NCI-H524 (cell line): ENCODE measurements at places on chromosomes 2 and 18.

GRCh38 chr2:70123051-70123828 lies 36.0 kb downstream of the PCBP1 start:
- DNase-seq, result no peak

GRCh38 chr2:99765731-99766318 lies 276.0 kb upstream of the REV1 start:
- DNase-seq, result no peak

DNA sequence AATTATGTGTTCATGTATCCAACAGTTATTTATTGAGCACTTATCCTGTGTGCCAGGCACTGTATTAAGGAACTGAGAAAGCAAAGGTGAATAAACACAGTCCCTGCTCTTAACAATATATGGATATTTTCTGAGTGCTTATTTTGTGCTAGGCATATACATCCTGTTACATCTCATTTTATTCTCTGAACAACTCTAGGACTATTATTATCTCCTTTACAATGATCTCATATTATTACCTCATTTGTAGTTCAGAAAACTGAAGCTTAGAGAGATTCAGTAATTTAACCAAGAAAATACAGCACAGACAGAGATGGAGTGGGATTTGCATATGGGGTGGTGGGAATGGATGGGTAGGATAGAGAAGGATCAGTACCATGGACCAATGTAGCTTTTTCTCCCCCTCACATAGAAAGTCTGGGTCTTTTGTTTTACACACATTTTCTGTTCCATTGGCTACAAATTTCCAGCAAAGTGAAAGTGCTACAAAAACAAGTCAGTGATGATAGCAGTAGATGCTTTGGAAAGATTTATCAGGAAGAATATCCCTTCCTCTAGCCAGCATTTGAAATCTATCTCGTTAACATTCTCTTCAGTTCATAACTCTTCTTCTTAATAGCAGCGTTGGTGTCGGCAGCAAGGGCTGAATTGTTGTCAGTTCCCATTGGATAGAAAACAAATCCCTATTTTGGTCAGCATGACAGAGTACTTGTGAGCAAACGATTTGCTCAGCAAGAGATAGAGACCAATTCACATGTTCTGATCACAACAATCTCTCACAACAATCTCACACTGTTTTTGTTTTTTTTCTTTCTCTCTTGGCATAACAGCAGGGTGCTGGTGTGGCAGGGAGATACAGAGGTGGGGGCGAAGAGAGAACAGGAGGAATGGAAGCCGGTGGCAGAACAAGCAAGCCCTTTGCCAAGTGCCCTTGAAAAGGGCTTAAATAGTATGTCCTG lies 102.2 kb upstream of the KCTD1 start:
- no peak for DNase-seq

GRCh38 chr2:175152242-175152641 lies 15.8 kb downstream of the ATF2 start:
- no peak for DNase-seq

DNA sequence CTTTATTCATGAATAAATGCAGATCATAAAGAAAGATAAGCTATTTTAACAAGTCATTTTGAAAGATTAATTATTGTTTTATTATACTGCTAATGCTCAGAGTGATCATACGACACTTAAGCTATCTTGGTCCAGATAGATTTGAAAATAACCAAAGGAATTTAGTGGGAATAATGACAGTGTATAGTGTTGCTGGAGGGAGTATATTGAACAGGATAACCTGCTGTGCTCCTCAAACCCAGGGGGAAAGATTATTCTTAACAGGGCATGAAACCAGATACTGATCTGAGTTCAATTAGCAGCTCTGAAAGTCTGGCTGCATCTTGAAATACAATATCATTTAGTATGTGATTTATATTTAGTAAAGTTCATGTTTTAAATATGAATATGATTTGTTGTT lies 216.3 kb upstream of the ITGA4 start:
- no peak for DNase-seq

DNA sequence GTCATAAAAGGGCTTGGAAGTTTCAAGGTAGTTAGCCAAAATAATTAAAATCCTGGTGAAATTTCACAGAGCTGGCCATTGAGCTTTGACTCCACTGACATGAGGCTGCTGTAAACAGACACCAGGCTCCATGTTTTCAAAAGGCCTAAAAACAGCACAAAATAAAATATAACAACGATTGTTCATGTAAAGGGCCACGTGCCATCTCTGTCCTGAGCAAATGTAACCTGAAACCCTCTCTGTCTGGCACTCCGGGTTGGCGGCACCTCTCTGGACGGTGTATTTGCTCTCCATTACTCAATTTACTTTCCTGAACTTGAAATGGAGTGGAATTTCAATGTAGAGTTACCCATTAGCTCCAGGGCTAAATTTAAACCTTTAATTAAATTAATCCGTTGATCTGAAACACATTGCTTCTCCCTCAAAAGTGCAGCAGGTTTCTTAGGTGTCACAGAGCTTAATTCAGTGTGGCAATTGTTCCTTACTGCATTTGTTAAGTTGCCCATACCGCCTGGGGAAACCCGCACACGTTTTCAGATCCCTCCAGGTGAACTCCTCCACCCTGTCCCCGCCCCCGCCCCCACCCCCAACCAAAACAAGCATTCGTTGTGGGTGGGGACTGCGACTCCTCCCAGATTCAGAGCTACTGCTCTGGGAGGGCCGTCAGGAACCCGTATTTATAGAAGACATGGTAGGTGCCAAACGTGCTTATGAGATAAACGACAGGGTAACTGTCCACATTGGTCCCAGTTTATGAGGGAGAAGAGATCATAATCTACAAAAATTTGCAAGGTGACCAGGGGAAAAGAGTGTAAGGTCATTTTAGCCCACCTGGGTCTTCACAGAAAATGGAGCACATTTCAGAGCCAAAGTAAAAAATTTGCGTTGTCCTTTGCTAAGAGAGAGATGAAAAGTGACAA lies 1.2 kb upstream of the CABLES1 start:
- DNase-seq, result peak; percentile 37

- DNase-seq, result no peak
Measured at GRCh38 chr18:21799721-21800120, 59.1 kb downstream of the MIB1 start.

DNA sequence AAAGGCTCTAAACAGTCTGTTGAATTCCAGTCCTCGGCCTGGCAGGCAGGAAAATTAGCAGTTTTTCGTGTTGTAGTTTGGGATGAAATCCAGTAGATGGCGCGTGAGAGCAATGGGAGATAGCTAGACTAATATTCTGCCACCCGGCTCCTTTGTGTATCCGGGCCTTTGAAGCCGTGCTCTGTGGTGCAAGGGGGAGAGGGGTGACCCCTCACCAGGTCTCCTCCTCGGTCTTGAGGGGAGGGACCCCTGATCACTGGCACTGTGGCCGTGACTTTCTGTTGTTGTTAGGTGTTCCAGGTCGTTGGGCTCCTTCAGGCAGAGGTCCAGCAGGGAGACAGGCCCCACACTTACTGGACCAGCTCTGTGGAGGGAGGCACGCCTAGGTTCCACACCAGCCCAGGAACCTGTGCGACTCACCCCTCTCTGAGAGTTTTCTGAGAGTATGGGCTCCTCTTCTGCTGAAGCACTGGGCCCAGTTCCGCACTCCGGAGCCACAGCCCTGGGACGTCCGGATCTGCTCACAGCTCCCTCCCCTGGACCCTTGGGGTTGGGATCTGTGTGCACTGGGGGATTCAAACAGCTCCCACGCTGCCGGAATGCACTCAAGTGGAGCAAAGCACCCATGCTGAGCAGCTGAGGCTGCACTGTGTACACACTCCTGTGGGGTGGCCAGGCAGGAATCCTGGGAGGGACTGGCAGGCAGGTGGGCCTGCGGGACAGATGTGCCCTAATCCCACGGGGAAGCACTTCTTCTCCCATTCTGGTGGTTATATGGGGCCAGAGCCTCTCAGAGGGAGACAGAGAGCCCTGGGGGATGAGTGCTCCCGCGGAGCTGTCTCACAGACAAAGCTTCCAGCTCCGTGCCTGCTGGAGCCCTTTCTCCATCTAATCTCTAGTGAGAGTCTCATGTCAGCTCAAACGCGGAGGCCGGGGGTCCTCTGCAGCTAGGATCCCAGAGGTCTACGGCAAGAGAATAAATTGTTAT lies 8.8 kb downstream of the GKN2 start:
- peak; percentile 87 for DNase-seq

- DNase-seq, result no peak
Measured at GRCh38 chr2:238492840-238493239, 66.1 kb downstream of the ASB1 start.

DNA sequence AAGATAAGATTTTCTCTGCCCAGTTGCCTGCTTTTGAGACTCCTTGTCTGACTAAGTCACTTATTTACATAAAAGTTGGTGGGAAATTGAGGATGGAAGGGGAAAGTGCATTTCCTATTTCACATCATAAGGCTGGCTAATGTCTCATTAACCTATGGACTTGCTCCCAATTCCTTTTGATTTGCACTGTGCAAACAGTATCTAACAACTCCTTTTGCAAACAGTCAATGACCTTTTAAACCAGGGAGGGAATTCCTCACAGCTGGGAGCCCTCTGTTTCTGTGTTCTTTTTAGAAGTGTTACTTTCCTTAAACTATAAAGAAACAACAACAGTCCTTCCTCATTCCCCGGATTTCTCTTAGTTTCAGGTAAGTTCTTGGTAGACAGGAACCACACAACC lies 272.8 kb downstream of the RND3 start:
- no peak for DNase-seq

- no peak for DNase-seq
Measured at GRCh38 chr2:8174641-8175257, 507.1 kb upstream of the ID2 start.

- no peak for DNase-seq
Measured at GRCh38 chr18:63312019-63312409, 7.6 kb downstream of the BCL2 start.

DNA sequence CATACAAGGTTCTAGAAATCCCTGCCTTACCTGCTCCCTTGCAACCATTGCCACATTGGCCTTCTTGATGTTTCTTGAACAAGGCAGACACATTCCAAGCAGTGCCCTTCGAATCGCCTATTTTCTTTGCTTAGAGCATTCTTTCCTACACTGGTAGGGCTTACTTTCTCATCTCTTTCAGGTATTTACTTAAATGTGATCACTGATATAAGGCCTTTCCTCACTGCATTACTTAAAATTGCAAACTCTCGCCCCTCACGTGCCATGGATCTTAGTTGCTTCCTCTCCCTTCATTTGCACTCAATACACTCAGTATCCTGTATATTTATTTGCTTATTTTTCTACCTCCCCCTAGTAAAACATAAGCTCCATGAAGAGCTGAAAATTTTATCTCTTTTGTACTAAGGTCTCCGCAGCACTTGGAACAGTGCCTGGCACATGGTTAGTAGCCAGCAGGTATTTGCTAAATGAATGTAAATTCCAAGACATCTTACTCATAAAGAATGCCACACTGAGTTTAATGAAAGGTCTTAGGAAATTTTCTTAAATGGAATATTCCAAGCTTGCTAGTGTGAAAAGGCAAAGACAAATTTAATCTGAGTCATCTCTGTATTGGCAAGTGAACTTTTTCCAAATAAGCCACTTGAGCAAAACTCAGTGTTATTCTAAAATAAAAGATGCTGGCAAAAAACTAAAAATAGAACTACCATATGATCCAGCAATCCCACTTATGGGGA lies 42.4 kb upstream of the FIGN start:
- DNase-seq, result no peak

DNA sequence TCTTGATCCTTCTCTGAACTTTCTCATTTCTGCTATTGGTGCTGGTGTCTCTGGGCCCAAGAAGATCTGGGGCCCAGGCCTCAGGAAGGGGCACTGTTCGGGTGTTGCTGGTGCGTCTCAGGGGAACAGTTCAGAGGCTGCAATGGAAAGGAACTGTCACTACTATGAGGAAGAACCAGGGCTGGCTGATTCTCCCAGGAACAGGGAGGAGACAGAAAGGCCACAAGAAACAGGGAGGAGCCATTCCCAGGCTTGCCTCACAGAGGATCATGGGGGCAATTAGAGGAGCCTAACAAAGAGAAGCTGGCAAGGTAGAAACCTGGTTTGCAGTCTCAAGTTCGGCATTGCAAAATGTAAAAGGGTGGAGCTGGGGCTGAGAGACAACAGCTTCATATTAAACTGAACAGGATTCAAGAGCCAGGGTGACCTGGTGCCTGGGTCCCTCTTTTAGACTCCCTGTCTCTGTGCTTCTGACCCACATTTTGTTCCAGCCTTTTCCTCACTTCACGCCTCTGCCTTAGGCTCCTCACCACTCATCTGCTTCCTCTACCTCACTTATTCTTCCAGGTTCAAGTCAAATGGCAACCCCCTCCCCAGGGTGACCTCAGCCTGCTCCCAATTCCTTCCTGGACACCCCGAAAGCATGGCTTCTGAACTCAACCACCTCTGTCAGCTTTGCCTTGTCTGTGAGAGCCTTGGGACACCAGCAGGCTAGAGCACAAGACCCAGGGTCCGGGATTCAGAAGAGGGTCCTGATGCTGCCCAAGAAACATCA lies 58.4 kb downstream of the GYPC start:
- DNase-seq, result no peak

DNA sequence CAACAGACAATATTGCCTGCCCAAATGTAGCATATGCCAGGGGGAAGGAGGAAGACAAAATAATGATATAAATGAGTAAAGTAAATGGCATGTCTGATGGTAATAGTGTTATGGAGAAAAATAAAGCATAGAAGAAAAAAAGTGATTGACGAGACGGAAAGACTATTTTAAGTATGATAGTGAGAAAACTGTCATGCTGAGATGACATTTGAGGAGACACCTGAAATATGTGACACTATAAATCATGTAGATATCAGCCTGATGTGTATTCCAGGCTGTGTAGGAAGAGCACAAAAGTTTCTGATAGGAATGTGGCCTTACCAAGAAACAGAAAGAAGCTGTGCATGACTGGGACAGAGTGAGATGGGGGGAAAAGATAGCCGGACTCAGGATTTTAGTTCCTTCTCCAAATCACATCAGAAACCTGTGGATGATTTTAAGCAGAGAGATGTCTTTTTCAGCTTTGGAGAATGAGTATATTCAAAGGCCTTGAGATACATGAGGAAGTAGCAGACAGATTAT lies 387.3 kb upstream of the SYT4 start:
- DNase-seq, result no peak

- DNase-seq, result no peak
Measured at GRCh38 chr2:170216428-170216827, 38.5 kb downstream of the MYO3B start.

DNA sequence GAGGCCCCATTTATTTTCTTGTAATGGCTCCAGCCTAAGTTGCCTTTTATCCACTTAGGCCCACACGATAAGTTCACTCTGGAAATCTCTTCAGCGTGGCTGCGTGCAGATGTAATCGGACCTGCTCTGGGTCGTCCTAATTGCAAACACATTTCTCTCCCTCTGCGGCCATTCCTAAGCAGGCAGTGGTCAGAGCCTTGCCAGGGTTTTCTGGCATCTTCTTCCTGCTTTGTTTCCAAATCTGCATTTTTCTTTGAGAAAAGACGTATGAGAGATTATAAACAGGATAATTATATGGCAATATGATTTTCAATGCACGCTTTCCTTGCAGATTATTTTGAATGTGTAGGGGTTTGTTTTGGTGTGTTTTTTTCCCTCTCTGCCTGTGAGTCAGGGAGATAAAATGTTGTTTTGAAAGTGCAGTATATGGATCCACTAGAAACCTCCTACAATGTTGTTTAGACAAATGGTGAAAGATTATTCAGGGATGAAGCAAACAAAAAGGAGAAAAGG lies 239.4 kb upstream of the TANK start:
- DNase-seq, result no peak
